ENCODE measurements at places on chromosomes 3 and 15.

- no peak for DNase-seq
Observed at GRCh38 chr15:89429023-89429422, 67.4 kb downstream of the RHCG start.

- no peak for DNase-seq
Observed at GRCh38 chr15:58495891-58496408, 64.2 kb downstream of the LIPC start.

GRCh38 chr3:49529567-49529966 lies 24.7 kb upstream of the BSN start:
- no peak for DNase-seq

DNA sequence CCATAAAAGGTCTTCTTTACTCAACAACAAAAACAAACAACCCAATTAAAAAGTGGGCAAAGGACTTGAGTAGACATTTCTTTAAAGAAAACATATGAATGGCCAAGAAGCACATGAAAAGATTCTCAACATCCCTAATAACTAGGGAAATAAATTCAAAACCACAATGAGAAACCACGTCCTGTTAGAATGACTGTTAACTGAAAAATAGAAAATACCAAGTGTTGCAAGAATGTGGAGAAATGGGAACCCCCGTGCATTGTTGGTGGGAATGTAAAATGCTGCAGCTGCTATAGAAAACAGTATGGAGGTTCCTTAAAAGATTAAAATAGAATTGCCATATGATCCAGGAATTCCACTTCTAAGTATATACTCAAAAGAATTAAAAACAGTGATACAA lies 34.8 kb downstream of the NMNAT3 start:
- no peak for DNase-seq

GRCh38 chr3:114624047-114624445 lies 330.2 kb downstream of the TIGIT start:
- DNase-seq: no peak

DNA sequence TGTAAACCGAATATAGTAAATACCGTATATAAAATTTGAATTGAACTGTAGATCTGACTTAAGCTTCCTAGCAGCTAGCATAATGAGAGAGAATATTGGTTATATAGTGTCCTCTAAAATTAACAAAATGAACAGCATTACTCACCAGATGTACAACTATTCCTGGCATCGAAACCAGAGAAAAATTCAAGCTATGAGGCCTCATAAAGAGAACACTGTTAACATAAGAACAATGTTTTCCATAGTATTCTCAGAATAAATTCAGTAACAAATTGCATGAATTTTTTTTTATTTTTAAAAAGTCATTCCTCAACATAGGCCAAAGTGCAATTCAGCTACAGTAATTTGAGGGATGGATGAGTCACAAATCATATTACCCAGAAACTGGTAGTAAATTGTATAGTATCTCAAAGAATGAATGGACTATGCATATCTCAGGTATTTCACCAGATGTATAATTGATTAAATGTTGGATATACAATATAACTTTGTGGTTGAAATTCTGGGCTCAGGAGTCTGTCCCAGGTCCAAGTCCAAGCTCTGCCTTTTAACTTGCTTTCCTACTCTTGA lies 5.0 kb downstream of the TMEM207 start:
- no peak for DNase-seq

GRCh38 chr3:97940034-97940433 lies 32.2 kb downstream of the RIOX2 start:
- DNase-seq: no peak

GRCh38 chr15:66581972-66582537 lies 16.3 kb upstream of the LCTL start:
- no peak for DNase-seq

GRCh38 chr15:37093480-37094332 lies 6.6 kb downstream of the MEIS2 start:
- no peak for DNase-seq

DNA sequence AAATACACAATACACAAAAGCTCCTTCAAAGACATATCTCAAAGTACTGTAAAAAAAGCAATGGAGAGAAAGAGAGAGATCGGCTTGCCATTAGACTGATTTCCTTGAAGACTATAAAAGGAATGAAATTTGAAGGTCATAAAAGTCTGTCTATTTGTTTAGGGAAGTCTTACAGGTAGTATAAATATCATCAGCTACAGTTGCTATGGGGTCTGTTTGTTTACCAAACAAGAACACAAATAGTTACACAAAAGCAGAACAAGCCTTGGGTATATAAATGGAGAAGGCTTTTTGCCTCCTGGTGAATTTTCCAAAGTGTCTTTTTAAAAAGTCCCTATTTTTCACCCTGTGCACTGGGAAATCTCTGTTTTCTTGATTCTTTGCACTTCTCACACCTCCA lies 552.3 kb downstream of the FOXP1 start:
- DNase-seq: no peak

GRCh38 chr15:66496951-66497501 lies 536 bp downstream of the SNAPC5 start:
- no peak for DNase-seq

- DNase-seq: no peak
Observed at GRCh38 chr3:55686426-55687254, 199.5 kb upstream of the WNT5A start.

DNA sequence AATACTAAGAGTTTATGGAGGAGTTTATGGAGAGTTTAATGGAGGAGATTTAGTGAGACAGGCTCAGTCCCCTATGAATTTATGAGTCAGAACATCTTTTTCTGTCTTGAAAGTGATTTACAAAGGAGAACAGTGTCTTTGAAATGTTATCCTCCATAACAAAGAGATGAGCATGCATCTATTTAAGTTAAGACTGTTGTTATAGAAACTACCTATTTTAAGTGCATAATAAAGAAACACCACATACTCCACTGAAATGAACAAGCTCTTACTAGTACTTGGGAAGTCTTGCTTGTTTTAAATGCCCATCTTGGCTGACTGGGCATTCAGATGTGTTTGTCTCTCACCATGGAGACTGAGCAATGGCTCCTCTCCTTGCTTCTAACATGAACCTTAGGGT lies 118.7 kb upstream of the ACP3 start:
- DNase-seq: no peak

DNA sequence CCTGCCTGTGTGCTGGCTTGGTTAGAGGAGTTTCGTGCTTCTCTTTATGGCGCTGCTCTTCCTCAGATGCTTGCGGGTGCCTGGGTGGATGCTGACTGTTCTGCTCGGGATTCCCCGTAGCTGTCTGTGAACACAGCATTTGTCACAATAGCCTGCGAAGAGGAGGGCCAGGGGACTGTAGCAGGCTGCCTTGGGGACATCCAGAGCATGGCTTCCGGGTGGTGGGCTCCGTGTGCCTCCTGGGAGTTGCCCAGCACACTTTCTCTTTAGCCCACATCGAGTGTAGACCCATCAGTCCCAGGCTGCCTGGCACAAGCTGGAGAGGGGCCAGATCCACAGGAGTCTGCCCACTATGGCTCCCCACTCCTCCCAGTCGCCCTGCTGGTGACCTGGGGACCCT lies 22.4 kb downstream of the LRRK1 start:
- no peak for DNase-seq

- no peak for DNase-seq
Observed at GRCh38 chr3:33218446-33219174, at the start of gene SUSD5. Gene SUSD5, minus strand, starts transcription at chr3:33218810. Its CDS starts 13 bp downstream, at chr3:33218797.

GRCh38 chr15:68620721-68621527 lies 42.1 kb downstream of the CORO2B start:
- DNase-seq: no peak

GRCh38 chr3:173932624-173933023 lies 535.1 kb downstream of the NLGN1 start:
- DNase-seq: no peak

DNA sequence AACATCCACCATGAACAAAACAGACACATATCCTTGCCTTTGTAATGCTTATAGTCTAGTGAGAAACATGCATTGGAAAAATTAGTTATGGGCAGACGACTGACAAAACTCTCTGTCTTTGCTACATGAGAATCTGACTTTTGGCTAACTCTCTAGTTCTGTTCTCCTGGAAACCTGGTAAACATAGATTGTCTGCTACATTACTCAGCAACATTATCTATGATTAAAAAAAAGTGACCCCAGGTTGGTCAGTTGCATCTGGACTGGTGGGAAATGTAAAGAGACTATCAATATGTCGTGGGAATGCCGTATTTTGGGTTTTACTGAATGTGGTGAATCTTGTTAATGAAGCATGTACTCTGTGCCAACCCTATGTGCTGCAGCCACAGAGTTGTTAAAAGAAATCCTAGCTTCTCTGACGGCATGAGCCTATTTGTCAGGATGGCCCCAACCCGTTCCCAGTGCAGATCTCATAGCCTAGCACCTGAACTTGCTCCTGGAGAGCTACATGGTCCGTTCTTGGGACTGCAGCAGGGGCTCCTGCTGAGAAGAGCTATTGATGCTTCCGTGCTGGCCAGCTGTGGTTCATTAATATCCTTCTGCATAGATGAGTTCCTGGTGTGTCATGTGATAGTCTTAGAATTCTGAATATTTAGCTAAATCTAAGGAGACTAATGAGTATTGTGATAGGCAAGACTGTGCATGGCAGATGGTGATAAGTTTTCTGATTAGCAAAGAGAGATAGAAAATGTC lies 311.7 kb upstream of the ZNF717 start:
- no peak for DNase-seq

GRCh38 chr3:52703341-52703740 lies 2.2 kb downstream of the GLT8D1 start:
- no peak for DNase-seq

DNA sequence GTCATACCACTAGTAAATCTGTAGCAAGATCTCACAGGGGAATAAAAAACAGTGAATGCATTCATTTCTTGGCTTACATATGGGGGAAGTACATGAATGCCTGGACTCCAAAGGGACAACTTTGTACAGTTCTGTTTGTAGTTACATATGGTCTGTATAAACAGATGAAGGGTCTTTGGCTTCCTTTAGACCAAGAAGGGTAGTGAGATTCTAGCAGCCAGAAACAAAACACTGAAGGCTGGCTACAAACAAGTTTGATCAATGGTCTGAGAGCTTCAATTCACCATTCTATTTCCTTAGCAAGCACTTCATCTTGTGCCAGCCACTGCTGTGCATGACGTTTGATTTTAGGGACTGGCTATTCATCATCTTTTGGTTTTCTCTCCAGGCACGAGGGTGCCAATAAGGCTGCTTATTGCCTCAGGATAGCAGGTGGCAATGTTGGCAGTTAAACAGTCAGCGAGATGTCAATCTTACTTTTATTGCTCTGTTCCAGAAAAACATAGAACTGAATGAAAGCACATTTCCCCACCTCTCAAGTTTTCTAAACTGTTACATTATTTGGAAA lies 313.7 kb upstream of the COL8A1 start:
- no peak for DNase-seq

DNA sequence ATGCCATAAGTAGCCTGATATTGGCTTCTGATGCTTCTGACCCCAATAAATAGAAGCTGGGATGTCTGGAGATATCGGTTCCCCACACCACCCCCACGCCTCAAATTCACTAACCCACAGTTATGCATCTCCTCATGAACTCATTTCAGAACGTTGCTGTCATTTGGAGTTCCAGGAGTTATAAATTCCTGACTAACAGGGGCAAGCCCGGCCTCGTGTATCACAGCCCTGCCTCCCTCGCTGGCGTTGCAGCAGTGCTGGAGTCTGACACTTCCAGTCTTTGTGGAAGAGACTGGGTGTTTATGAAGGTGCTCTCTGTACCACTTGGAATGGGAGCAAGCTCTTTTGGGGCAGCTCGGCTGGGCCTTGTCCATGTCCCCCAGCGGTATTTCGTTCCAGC lies 101.0 kb downstream of the ANP32A start:
- no peak for DNase-seq

DNA sequence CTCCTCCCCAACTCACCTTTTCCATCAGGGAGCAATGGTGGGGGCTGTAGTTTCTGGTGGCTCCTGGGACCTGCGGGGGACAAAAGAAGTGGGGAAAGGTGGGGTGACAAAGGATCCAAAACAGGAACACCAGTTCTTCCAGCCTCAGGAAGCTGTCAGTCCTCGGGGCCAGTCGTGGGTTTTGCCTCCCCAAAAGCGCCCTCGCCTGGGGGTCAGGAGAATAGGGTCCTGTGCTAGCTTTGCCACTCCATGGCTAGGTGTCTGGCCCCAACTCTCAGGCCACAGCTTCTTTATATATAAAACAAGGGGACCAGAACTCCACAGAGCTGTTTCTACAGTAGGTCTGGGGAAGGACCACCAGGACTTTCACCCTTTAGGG lies 4.0 kb downstream of the CCDC9B start:
- DNase-seq: no peak

GRCh38 chr3:72418244-72418643 lies 430.0 kb downstream of the SHQ1 start:
- no peak for DNase-seq

All from activated CD8-positive, alpha-beta memory T cell treated with anti-CD3 and anti-CD28 coated beads for 1 hour (primary cell).